ENCODE measurements at places on chromosomes 1 and 21.

- no peak for DNase-seq
These were observed 26.3 kb downstream of the CAMTA1 start for GRCh38 chr1:6811583-6811982.

DNA sequence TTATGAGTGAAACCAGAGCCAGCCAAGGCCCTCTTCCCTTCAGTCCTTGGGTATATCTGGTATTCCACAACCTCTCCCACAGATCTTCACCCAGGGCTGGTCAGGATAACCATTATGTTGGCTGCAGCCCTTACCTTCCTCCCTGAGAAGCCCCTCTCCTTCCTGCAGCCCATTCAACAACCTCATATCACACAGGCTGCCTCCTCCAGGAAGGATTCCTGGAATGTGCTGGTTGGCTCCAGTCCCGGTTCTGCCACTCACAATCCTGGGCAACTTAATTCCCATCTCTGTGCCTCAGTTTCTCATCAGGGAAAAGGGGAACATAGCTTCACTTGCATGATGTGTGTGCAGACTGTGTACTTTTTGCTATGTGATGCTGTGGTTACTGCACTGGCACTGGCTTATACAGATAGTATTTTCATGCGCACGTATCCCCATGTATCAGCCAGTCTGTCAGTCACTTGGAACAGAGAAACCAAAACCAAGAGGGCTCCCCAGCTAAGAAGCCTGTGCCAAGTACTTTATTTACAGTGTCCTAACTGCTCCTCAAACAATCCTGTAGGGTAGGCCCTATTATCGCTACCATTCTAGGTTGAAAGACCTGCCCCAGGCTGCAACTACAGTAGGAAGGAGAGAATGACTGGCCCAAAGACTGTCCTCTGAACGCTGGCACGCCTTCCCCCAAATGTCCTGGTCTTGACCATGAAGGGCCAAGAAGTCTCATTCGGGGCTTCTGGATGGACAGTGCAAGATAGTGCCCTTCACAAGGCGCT is 39.9 kb upstream of the PPP1R15B start:
- no peak for DNase-seq

GRCh38 chr21:37871121-37871862 is 45.0 kb downstream of the KCNJ6 start:
- DNase-seq: no peak

GRCh38 chr1:153978274-153978909 is 918 bp upstream of the JTB start:
- no peak for DNase-seq

DNA sequence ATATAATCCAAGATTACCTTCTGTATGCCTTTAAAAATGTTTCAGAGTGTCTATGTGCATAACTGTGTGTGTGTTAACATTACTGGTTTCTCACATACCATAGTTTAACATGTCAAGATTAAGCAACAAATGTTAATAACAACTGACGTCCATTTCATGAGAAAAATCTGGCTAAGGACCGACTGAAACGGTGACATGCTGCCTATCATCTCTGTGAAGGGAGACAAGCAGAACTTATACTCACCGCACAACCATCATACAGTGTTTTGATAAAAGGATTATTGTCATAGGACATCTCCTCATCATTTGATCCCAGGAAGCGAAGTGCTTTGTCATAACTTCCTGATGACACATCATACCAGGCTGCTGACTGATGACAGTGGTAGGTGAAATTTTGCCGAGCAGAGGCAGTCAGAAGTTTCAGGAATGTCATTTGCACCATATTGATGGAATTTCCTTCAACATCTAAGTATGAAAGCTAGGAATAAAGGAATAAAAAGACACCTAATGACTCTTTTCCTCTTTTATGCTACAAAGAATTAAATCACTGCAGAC is 228.8 kb downstream of the COL11A1 start:
- no peak for DNase-seq

DNA sequence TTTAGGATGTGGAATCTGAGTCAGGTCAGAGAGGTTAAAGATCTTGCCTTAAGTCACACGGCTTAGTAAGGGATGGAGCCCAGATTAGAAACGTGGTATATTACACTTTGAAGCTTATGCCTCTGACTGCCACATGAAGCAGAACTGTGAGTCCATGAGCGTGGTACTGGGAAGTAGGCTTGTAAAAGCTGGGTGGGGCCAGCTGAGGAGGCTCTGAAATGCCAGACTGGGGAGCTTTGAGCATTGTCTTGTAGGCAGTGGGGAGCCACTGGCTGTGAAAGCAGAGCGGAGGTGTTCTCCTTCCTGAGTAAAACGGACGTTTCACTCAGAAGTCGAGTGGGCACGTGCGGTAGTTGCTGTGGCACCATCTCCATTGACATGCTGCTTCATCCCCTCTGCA is 72.6 kb upstream of the USP24 start:
- no peak for DNase-seq

GRCh38 chr1:236429715-236430274 is 35.7 kb downstream of the EDARADD start:
- DNase-seq: no peak

- no peak for DNase-seq
These were observed 722.3 kb downstream of the PLA2G4A start for GRCh38 chr1:187551061-187551460.

DNA sequence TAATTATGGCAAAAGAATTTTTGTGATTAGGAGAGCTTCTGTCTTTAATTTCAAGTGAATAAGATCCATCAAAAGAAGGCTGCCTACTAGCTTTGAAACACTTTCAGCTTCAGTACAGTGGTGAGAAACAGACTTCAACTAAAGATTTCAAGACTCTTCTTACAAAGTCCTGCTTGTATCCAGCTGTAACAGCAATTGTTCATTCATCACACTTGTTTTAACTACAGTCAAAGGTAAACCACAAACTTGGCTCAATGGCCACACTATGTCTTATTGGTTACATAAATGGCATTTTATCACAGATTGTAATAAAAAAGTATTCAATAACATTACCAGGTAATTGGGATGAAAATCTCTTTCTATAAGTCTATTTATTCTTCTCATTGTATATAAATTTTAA is 59.2 kb downstream of the WARS2 start:
- no peak for DNase-seq

GRCh38 chr1:42017259-42017658 is 98.5 kb upstream of the HIVEP3 start:
- DNase-seq: no peak

DNA sequence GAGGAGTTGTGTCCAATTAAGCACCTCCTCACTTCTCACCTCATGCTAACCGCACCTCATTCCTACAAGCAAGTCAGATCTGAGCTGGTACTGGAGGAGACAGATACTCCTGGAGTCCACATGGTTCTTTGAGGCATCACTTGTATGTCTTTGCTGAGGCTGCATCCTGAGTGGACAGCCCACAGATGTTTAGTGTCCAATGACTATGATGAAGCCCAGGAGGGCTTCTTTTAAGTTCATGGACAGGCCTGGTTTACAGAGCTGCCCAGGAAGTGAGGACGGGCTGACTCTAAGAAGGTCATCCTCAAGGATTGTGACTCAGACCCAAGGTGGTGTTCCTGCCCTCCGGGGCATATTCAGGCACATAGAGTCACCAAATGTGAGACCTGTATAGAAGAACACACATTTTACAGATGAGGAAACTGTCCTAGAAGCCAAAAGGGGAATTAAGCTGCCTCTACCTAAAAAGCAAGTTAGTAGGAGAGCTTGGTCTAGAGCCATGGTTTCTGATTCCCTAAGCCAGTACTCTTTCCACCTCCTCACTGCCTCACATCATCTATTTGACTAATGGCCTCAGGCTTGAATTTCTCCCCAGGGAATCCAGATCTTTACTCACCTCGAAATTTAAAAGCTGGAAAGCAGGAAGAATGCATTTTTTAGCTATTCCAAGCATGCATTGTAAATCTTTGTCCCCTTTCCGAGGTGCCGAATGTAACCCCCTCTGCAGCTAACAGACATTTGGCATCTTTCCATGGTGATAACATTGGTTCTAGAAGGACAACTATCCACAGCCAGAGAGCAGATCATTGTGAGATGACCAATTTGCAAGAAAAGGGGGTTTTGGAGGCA is 228.1 kb downstream of the OMA1 start:
- no peak for DNase-seq

DNA sequence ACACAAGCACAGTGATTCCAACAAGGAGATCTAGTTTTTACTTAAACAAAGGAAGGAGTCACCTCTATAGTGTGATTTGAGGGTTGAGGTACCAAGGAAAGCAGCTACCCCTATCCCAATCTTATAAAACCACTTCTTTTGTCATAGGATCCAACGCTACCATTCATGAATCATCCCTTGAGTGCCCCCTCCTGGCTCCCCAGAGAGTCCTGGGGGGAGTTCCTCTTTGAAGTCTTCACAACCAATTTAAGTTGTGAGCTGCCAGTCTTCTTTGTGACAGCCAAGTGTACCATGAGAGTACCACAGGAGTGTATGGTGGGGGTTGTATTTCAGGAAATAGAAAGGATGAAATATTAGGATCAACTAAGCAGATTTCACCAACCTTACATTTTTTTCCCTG is 39.1 kb upstream of the NHLH2 start:
- DNase-seq: no peak

DNA sequence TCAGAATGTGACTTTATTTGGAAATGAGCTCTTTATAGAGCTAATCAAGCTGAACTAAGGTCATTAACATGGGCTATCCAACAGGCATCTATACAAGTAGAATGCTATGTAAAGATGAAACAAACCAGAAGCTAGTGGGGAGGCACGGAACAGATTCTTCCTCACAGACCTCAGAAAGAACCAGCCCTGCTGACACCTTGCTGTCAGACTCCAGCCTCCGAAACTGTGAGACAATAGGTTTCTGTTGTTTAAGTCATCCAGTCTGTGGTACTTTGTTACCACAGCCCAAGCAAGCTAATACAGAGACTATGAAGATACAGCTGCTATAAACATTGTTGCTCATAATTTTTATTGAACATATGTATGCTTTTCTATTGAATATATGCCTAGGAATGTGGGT is 406.3 kb upstream of the CHRM3 start:
- DNase-seq: no peak

DNA sequence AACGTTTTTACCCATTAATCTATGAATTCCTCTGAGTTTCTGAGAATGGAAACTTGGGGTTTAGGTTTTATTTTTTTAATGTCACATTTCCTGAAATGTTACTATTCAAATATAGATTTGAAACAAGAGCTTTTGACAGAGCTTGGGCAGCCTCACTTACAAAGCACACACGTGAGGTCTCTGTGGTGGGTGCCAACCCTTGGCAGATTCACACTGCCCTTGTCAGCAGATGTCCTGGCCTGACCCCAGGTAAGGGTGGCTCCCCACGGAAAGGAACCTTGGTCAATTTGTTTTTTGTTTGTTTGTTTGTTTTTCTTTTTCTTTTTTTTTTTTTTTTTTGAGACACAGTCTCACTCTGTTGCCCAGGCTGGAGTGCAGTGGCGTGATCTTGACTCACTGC is 53.5 kb downstream of the FAAP20 start:
- no peak for DNase-seq

DNA sequence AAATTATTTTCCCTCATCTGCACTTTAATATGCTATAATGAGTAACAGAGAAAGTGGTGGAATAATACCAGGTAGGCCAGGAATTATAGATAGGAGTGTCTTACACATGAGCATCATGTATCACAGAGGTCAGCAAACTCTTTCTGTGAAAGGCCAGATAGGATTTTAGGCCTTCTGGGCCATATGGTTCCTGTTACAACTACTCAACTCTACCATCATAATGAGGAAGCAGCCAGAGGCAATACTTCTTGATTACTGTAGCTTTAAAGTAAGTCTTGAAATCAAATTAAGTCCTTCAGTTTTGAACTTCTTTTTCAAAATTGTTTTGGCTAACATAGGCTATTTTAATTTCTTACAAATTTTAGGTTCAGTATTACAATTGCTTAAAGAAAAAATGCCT is 32.1 kb upstream of the IGSF3 start:
- DNase-seq: no peak

DNA sequence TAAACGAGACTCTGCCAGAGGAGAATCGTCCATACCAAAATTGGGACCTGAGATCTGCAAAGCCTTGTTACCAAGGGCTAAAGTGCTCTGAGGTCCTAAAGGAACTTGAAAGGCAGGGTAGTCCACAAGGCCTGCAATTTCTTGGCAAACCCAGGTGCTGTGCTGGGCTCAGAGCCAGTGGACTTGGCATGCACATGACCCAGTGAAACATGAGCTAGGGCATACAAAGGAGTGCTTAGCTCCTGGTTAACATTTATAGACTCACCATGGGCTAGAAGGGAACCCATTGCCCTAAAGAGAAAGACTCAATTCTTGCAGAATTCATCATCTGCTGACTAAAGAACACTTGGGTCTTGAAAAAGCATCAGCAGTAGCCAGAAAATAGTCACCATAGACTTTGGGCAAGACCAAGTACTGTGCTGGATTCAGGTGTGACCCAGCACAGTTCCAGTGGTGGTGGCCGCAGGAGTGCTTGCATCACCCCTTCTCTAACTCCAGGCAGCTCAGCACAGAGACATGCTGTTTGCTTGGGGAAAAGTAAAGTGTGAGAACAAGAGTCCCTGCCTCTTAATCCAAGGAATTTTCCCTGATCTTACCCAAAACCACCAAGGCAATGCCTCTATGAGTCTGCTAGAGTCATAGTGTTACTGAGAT is 1069.4 kb upstream of the ADGRL2 start:
- DNase-seq: no peak

DNA sequence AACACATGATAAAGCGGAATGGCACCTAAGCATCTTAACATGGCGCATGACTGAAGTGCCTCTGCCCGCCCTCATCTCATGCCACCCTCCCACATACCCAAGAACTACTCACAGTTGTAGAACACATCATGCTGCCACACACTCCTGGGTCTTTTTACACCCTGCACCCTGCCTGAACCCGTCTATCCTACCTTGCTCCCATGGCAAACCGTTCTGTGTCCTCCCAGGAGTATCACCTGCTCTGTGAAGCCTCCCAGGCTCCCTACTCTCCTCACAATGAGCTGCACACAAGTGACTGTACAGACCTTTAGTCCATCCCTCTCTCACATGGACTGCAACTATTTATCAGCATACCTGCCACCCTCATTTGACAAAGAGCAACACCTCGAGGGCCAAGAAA is 144.0 kb downstream of the TGFBR3 start:
- DNase-seq: no peak

DNA sequence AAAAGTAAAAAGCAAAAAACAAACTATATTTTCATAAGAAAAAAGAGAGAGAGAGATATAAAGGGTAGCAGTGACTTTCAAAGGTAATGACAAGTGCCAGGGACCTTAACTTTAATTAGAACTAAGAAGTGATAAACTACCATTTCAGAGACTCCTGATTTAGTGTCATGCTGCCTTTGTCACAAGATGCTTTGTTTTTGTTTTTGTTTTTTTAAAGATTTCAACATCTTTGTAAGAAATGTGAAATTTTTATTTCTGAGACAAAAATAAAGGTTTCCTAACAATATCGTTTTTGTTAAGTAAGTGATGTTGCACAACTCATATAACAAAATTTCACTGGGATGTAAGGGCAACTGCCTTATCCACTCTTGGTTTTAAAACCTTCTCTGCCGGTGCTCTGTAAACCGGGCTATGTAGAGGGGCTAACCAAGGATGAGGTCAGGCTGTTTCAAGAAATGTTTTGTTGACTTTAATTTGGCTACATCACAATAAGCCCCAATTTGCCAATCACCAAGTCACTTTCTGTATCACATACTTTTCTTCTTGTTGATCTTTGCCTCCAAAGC is 35.2 kb upstream of the SYT2 start:
- DNase-seq: no peak

Measured in stimulated activated CD8-positive, alpha-beta memory T cell treated with anti-CD3 and anti-CD28 coated beads, Interleukin-2, amount 100 ng/mL, for 1 hour (primary cell).